NCI-H748 treated with DMSO at 0.1 percent for 48 hours (cell line): ENCODE measurements at places on chromosomes 1 and 21.

- DNase-seq: no peak
These were observed 66.7 kb downstream of the AK5 start for GRCh38 chr1:77348549-77348948.

GRCh38 chr1:147542569-147542897 is 1.2 kb downstream of the BCL9 start:
- no peak for DNase-seq

- DNase-seq: no peak
These were observed 370.0 kb downstream of the HHAT start for GRCh38 chr1:210698661-210699060.

DNA sequence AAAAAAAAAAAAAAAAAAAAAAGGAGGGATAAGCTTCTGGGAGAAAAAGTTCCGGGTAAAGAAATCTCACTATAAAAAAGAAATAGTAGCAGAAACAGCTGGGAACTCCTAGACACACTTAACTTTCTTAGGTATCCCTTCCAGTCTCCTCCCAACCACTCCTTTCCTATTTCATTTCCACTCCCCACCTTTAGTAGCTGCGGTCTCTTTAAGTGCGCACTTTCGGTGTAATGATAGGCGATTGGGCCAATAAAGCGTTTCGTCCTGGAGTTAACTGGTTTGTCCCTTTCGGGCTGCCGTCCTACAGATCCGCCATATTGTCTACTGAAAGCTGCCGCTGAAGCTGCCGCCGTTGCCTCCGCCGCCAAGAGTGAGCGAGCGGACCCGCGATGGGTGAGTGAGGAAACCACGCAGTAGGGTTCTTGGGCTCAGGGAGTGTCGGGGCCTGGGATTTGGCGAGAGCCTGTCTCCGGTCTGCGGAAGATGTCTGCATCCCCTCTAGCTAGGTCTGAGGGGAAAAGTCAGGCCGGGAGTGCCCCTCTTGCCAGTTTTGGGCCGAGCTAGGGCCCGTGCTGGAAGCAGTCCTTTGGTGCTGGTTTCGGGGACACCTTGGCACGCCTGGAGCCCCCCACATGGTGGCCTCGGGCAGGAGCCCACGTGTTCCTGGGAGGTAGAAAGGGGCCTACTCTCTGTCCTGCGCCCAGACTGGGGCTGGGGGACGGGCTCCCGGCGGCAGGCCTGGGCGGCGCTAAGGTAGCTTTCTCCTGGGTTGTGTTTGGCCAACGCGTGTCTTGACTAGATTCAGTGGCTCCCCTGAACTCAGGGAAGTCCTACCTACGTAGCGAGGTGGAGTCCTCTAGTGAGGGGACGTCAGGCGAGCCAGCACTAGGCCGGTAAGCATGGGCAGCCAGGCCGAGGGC is at the start of gene KPNA6:
TSS of gene KPNA6 (plus strand) at position 315 of the 920 bp plus-strand sequence. CDS start at position 390, 75 bp downstream.
- peak; percentile 85 for DNase-seq

DNA sequence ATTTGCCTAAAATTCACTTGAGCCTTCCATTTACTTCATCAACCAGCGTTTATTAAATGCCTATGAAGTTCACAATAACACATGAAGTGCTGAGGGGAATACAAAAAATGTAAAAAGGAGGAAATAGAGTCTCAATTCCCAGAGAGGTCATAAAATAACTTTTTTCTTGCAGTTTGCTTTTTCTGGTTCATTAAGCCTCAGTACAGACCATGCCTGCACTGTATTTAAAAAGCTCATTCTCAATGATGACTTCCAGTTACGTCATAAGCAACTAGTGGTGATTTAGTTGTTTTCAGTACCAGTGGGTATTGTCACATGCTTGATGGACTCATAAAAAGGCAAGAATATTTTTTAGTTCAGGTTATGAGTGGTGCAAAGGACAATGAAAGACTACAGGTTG is 160.1 kb upstream of the UBE2U start:
- DNase-seq: no peak

DNA sequence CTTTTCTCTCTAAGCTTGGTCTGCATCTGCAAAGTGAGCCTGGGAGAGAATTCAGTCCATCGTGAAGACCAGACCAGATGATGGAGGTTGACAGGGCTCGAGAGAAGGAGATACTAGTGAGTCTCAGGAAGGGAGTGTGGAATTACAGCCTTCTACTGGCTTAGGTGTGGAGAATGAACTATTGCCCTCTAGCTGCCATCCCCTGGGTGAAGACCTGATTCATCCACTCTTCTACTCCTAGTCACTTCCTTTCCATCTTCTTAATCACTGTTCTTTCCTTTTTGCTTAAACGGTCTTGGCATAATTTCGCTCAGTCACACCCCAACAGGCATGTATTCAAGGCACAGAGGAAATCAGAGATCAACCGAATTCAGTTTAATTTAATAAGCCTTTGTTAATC is 34.0 kb upstream of the HSD17B7 start:
- no peak for DNase-seq

DNA sequence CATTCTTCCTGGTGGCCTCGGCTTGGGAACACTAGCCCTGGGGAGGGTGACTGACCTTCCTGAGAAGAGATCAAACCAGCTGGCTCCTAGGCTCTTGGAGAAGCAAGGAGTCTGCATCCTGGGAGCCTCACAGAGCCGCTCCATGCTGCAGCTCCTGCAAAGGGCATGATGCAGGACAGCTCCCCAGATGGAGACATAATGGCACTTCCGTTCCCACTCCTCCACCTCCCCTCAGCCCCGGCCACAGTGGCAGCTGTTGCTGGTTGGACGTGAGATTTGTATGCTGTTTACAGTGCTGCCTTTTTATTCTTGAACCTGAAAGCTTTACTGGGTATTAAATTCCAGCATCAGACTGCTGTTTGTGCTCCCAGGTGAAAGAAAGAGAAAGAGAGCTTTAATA is 83.7 kb upstream of the CTTNBP2NL start:
- no peak for DNase-seq

DNA sequence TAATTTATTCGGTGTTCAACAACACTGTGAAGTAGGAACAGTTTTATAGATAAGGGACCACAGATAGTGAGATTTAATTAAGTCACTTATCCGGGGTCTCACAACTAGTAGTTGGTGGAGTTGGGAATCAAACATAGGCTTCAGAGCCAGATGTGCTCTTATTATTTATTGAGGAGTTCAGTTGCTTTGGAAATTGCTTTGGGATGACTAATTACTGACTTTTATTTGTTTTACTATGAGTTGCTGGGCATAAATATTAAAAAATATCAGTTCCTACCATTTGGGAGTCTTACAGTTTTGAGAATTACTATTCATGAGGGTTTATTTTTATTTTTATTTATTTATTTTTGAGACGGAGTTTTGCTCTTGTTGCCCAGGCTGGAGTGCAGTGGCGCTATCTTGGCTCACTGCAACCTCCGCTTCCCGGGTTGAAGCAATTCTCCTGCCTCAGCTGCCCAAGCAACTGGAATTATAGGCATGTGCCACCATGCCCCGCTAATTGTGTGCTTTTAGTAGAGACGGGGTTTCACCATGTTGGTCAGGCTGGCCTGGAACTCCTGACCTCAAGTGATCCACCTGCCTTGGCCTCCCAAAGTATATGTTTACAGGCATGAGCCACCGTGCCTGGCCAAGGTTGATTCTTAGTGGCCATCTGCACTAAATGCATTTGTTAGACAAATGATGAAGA is 27.7 kb downstream of the THRAP3 start:
- DNase-seq: no peak

DNA sequence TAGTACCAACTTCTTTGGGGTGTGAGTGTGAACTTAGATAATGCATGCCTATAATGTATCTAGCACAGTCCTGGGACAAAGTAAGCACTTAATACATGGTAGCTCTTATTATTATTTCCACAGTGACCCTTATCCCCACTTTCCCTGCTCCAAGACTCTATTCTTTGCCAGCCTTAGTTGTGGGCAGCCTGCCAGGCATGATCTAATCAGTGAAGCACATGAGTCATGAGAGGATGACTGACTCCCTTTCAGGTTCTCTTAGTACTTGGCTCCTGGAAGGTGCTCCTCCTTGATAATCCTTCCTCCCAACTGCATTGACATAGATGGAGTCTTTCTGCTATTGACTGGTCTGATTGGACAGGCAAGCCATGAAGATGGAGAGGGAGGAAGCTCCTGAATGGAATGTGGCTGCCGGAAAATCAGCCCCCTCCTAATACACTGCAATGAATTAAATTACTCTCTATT is 17.4 kb upstream of the GNG12 start:
- no peak for DNase-seq

- DNase-seq: no peak
These were observed 125.9 kb upstream of the PROX1 start for GRCh38 chr1:213861841-213862240.

- no peak for DNase-seq
These were observed 22.2 kb upstream of the RAP1A start for GRCh38 chr1:111597426-111597825.

GRCh38 chr1:178973652-178974101 is 52.0 kb upstream of the FAM20B start:
- no peak for DNase-seq

DNA sequence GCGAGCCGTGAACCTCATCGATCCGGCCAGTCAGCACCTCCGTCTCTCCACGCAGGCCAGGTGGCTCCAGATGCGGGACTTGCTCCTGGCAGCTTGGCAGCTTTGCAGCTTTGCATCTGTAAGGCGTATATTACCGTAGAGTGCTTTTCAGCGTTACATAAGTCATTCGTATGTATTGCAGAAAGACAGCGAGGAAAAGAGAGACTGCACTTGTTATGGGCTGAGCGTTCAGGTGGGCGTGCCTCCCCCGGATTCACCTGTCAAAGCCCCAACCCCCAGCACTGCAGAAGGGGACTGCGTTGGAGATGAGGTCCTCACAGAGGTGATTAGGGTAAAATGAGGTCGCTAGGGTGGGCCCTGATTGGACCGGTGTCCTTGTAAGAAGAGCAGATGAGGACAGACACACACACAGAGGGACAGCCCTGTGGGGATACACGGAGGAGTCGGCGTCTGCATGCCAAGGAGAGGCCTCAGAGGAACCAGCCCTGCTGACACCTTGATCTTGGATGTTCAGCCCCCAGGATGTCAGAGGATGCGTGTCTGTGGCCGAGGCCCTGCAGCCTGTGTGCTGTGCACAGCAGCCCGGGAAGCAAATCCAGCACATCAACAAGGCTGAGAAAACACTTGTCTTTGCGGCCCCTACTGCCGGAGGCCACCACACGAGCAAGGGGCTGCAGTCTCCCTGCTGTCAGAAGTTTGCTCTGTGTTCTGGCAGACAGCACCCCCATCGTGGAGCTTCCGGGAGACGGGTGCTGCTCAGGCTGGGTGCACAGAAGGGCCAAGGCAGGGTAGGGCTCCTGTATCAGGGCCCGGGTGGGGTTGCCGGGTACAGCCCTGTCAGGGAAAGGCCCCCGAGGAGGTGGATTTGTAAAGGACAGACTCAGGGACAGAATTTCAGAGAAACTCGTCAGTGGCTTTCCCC is 10.9 kb upstream of the AGPAT3 start:
- DNase-seq: no peak

GRCh38 chr1:203180611-203181330 is 5.1 kb upstream of the MYBPH start:
- DNase-seq: no peak

- DNase-seq: no peak
These were observed 140.2 kb upstream of the SGIP1 start for GRCh38 chr1:66393586-66394287.
